ENCODE measurements at places on chromosomes 6 and 20.

DNA sequence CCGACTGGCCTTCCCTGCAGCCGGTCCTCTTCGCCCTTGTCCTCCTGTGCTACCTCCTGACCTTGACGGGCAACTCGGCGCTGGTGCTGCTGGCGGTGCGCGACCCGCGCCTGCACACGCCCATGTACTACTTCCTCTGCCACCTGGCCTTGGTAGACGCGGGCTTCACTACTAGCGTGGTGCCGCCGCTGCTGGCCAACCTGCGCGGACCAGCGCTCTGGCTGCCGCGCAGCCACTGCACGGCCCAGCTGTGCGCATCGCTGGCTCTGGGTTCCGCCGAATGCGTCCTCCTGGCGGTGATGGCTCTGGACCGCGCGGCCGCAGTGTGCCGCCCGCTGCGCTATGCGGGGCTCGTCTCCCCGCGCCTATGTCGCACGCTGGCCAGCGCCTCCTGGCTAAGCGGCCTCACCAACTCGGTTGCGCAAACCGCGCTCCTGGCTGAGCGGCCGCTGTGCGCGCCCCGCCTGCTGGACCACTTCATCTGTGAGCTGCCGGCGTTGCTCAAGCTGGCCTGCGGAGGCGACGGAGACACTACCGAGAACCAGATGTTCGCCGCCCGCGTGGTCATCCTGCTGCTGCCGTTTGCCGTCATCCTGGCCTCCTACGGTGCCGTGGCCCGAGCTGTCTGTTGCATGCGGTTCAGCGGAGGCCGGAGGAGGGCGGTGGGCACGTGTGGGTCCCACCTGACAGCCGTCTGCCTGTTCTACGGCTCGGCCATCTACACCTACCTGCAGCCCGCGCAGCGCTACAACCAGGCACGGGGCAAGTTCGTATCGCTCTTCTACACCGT, 6.1 kb downstream of the UBD start:
- peak; percentile 57 for DNase-seq
- H3K27me3 ChIP-seq: peaks cover 99% of the 10 kb centered on the region
- peaks cover 6% of the 10 kb centered on the region for H3K4me1 ChIP-seq
- peak overlapping the region; percentile 54 for H3K4me3 ChIP-seq

GRCh38 chr20:35344354-35344837, 52.2 kb upstream of the FAM83C start:
- no peak overlapping the region for H3K4me3 ChIP-seq
- peak overlapping the region; percentile 57 for H3K27ac ChIP-seq
- H3K4me1 ChIP-seq: no peaks in the 10 kb centered on the region
- H3K36me3 ChIP-seq: peaks cover 17% of the 10 kb centered on the region
- DNase-seq: no peak
- H3K27me3 ChIP-seq: no peaks in the 10 kb centered on the region

DNA sequence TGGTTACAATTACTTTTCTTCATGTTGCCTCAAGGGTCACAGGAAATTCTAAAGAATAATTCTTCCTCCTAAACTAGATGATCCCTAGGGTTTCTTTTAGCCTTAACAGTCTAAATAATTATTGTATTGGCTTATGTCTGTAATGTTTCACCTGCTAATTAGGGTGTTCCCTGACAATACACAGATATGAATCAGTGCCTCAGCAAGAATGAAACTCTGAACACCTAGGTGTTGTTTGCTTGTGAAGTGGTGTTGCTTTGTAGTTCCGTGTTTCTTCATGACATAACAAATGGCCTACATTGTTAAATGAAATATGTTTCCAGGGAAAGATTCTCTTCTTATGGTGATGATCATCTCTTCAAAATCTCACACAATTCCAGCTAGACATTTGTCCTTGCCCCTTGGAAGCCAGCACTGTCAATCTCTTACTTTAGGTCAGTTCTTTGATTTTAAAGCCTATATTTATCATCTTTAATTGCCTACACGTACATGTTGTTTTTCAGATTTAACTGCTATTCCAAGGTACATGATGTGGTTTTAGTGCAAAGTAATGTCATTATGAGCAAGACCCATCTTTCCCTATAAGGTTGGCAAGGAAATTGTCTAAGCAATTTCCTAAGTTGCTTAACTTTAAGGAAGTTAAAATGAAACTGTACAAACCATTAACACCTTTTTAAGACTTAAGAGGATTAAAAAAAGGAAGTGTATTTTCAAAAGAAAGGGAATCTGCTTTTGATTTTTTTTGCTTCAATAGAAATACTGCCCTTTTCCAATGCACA, 111.9 kb downstream of the TBC1D7 start:
- no peaks in the 10 kb centered on the region for H3K36me3 ChIP-seq
- H3K4me1 ChIP-seq: peaks cover 11% of the 10 kb centered on the region
- no peak for DNase-seq
- no peak overlapping the region for H3K4me3 ChIP-seq
- H3K27me3 ChIP-seq: no peaks in the 10 kb centered on the region

DNA sequence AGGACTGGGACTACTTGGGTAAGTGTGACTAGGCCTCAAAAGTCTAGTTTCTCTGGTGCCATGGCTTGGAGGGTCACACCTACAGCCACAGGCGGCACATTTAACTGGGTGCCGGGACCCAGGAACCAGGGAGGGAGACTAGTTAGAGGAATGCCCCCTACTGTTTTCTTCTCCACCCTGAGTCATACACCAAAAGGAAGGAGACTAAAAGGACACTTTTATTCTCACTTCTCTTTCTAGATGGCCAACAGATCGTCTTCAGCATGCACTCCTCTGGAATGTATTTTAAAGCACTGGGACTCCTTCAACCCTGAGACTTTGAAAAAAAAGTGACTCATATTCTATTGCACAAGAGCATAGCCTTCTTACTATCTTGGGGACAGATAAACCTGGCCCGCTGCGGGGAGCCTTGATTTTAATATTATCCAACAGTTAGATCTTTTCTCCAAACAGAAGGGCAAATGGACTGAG, 33.4 kb downstream of the PLN start:
- H3K27me3 ChIP-seq: no peaks in the 10 kb centered on the region
- H3K4me1 ChIP-seq: peaks cover 3% of the 10 kb centered on the region

GRCh38 chr6:105593805-105594671, 191.2 kb upstream of the PREP start:
- H3K4me1 ChIP-seq: peaks cover 31% of the 10 kb centered on the region
- no peaks in the 10 kb centered on the region for H3K36me3 ChIP-seq
- H3K27ac ChIP-seq: peak overlapping the region; percentile 78
- no peaks in the 10 kb centered on the region for H3K27me3 ChIP-seq
- no peak for DNase-seq
- no peak overlapping the region for H3K4me3 ChIP-seq

DNA sequence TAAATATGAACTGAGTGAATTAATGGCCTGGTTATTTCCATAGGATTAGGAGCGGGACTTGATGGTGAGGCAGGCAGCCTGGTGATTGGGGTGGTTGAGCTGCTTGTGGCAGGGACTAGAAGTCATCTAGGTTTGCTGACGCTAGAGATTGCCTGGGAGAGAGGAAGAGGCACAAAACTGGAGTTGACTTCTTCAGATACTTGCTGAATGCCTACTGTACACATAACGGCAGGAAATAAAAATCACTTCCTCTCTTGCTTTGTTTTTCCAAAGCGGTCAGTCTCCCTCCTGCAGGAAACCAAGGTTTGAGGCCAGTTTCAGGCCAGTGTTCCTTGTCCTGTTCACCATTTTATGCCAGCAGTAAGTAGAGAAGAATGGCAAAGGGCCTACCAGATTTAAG, 36.7 kb upstream of the MYLIP start:
- H3K4me1 ChIP-seq: no peaks in the 10 kb centered on the region
- DNase-seq: no peak
- H3K36me3 ChIP-seq: no peaks in the 10 kb centered on the region
- H3K4me3 ChIP-seq: no peak overlapping the region
- no peak overlapping the region for H3K27ac ChIP-seq

DNA sequence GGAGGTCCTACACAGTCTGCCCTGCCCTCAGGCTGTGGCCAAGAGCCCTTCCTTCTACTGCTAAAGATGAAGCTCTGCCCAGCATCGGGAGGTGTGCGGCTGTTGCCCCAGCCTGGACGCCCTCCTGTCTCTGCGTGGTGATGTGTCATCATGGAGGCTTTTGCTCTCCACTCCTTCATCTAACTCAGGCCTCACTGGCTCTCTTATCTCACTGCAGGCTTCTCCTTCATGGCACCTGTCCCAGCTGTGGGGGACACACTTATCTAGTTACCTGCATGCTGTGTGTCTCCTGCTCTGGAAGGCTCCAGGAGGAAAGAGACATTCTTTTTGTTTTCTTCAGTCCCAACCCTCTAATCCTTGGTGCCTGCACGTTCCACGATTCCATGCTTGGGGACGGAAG, 89.1 kb downstream of the PSMG4 start:
- DNase-seq: no peak
- H3K4me1 ChIP-seq: peaks cover 88% of the 10 kb centered on the region
- no peaks in the 10 kb centered on the region for H3K36me3 ChIP-seq

- no peak for DNase-seq
- peaks cover 15% of the 10 kb centered on the region for H3K4me1 ChIP-seq
- H3K27me3 ChIP-seq: no peaks in the 10 kb centered on the region
- peak overlapping the region; percentile 0 for H3K27ac ChIP-seq
Measured at GRCh38 chr6:34412016-34412415, 13.9 kb downstream of the RPS10 start.

GRCh38 chr6:137830511-137830911, 36.5 kb upstream of the TNFAIP3 start:
- H3K4me3 ChIP-seq: no peak overlapping the region
- no peaks in the 10 kb centered on the region for H3K27me3 ChIP-seq
- no peak for DNase-seq
- H3K4me1 ChIP-seq: no peaks in the 10 kb centered on the region
- H3K36me3 ChIP-seq: no peaks in the 10 kb centered on the region
- H3K27ac ChIP-seq: no peak overlapping the region

GRCh38 chr20:31523361-31524283, 9.4 kb downstream of the HM13 start:
- H3K27ac ChIP-seq: no peak overlapping the region
- no peaks in the 10 kb centered on the region for H3K27me3 ChIP-seq
- no peak for DNase-seq
- peaks cover 9% of the 10 kb centered on the region for H3K36me3 ChIP-seq
- no peak overlapping the region for H3K4me3 ChIP-seq

DNA sequence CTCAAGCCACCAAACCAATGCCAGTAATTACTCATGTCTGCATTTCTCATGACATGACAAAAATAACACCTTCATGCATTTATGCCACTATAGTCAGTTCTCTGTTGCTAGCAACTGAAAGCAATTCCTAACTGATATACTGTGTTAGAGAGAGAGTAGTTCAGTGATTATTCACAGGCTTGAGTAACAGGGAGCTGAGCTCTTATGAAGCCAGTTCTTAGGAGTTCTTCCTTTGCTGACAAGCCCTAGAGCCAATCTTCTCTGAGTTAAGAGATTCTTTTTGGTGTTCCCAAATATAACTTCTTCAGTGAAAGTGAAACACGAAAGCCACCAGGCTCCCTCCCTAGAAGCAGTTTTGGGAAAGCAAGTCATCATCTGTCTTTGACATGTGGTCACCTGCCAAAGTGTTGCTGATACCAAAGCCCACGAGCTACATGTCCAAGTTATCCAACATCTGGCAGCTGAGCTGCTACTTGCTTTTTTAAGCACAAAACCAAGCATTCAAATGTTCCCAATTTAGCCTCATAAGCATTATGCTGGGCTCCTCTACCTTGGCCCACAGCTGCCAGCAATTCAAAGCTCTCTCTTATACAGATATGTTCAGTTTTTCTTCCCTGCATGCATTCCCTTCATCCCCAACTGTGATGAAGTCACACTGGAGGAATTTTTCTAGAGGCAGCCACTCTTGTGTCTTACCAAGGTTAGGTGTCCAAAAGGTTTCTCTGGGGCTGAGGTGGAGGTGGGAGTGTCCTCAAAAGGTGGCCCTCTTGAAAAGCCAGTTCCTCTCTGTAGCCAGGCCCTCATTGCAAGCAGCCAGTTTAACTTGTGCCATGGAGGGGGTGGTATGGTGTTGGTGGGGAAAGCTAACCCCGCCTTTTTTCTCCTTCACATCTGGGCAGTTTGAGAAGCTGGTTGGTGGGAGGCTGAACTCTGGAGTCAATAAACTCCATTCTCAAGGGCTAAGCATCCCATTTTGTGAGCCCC, 92.7 kb upstream of the ARMC2 start:
- H3K27me3 ChIP-seq: no peaks in the 10 kb centered on the region
- no peaks in the 10 kb centered on the region for H3K36me3 ChIP-seq
- H3K4me3 ChIP-seq: no peak overlapping the region
- DNase-seq: no peak

GRCh38 chr6:148186916-148187315, 155.7 kb upstream of the SASH1 start:
- peaks cover 6% of the 10 kb centered on the region for H3K4me1 ChIP-seq
- no peaks in the 10 kb centered on the region for H3K27me3 ChIP-seq
- no peaks in the 10 kb centered on the region for H3K36me3 ChIP-seq
- H3K27ac ChIP-seq: no peak overlapping the region
- no peak overlapping the region for H3K4me3 ChIP-seq
- DNase-seq: no peak

DNA sequence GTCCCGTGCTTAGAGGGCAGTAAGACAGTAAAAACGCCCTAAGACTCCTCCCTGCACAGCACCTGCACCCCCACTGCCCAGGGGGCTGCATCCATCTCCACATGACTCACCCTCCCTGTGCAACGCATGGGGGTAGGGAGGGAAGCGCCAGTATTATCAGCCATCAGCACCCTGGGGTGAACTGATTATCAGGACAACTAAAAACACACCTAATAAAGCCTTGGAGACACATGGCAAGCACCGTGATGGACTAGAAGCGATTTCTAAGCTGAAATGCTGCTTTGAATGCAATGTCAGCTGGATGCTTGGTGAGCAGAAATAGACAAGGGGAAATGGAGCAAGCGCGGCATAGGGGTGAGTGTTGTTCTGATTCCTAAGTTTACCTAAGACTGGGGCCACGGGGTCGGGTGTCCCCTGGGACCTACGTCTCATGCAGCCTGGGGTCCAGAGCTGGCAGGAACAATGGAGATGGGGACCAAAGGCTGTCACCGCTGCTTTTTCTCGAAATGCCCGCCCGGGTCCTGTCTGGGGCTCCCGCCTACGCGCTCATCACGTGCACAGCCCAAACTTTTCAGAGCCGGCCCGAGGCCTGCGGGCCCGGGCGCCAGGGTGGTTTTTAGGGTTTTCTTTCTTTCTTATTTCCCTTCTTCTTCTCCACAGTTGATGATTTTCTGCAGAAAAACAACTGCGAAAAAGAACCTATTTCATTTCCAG, 702 bp upstream of the TNFAIP3 start:
- peaks cover 5% of the 10 kb centered on the region for H3K36me3 ChIP-seq
- peak overlapping the region; percentile 92 for H3K4me3 ChIP-seq
- peak; percentile 6 for DNase-seq
- H3K27ac ChIP-seq: no peak overlapping the region
- H3K4me1 ChIP-seq: peaks cover 32% of the 10 kb centered on the region

GRCh38 chr6:36127462-36128016, 2.8 kb upstream of the MAPK13 start:
- no peaks in the 10 kb centered on the region for H3K36me3 ChIP-seq
- H3K27ac ChIP-seq: no peak overlapping the region
- H3K27me3 ChIP-seq: peaks cover 27% of the 10 kb centered on the region
- peaks cover 17% of the 10 kb centered on the region for H3K4me1 ChIP-seq
- DNase-seq: no peak
- no peak overlapping the region for H3K4me3 ChIP-seq

- peak; percentile 81 for DNase-seq
- peaks cover 53% of the 10 kb centered on the region for H3K27me3 ChIP-seq
- no peaks in the 10 kb centered on the region for H3K36me3 ChIP-seq
- H3K27ac ChIP-seq: no peak overlapping the region
- peak overlapping the region; percentile 88 for H3K4me3 ChIP-seq
- peaks cover 42% of the 10 kb centered on the region for H3K4me1 ChIP-seq
Measured at GRCh38 chr6:147506704-147507114, 1.8 kb upstream of the SAMD5 start.

Data from neural crest cell (in vitro differentiated cells).